LoVo (cell line): ENCODE measurements at places on chromosomes 12 and 14.

- no peak for DNase-seq
These were observed 406.9 kb upstream of the SOX5 start for GRCh38 chr12:24356240-24356804.

DNA sequence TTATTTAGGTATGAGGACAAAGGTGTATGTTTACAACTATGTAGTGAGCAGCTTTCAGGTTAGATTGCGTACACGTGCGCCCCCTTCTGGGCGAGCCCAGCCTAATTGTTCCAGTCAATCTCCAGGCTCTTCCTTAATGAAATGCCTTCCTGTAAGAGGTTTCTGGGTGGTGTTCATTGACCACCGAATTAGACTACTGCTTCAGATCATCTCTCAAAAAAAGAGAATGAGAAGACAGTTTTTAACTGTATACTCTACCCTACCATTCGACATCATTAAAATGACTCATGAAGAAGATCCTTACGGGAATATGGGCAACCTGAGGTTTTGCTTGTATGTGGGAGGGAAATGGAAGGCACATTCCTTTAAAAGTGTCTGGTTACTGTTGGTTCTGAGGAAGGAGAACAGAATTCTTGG lies 2.1 kb downstream of the LUM start:
- peak; percentile 71 for DNase-seq

DNA sequence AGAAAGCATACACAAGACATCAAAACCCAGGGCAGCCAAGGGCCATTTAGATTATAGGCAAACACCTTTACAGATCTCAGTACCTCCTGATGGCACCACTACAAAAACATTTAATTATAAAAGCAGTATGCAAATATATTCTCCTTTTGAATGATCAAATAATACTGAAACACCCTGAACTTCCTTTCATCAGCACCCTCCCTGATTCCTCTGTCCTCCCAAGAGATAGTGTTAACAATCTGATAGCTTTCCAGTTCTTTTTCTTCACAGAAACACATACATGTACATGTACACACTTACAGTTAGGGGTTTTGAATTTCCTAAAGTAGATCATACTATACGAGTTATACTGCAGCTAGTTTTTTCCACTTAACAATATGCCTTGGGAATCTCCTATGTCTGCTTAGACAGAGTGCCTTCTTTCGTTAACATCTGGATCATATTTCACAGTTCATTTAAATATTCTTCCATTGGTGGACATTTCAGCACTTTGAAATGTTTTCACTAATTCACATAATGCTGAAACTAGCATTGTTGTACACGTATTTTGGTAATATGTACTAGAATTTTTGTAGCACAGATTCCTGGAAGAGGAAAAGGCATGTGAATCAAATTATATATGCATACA lies 35.2 kb downstream of the TDG start:
- no peak for DNase-seq

GRCh38 chr12:7612851-7613250 lies 52.9 kb downstream of the APOBEC1 start:
- no peak for DNase-seq

DNA sequence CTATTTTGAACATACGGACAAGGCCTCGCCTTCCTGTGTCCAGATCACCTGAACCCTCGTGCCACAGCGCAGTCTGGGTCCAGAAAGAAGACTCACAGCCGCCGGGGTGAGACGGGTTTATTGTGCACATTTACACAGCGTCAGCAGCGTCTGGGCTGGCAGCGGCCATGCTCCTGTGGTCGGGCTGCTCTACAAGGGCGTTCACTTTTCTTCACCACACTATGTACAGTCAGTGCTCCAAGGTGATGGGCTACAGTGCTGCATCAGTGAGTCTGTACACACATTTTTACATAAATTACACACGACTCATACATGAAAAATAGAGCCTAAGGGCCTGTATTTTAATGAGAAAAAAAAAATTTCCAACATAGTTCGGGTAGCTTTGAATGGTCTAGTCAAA lies 18.0 kb downstream of the ZFYVE21 start:
- no peak for DNase-seq

DNA sequence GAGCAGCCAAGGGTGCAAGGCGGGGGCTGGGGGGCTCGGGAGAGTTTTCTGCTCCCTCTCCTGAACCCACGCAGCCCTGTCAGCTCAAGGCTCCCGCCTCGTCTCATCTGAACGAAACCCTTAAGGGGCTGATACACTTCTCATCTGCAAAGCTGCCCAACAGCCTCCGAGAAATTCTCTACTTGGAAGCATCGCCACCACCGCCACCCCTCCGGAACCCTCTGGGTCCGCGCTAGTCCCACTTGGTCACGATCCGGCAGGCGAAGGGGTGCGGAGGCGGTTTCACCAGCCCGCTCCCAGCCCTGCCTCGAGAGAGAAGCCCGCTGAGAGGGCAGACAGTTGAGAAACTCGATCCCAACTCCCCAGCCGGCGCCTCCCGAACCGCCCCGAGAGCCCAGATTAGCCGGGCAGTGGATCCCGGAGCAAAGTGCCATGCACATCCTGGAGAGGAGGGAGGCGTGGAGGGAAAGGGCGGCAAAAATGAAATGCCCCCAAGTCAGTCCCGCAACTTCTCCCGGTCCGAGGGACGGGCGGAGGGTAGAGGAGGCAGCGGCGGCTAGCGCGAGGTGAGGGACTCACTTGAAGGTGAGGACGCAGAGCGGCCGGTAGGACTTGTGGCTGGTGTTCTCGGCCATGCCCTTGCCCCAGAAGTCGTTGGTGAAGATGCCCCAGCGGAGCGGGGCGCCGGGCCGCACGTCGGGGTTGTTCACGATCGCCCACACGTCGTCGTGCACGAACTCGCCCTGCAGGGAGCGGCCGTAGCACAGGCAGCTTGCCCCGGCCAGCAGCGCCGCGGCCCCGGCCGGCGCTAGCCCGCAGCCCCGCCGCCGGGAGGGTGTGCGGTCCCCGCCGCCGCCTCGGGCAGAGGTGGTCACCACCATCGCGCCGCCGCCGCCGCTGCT lies 620 bp downstream of the TMTC1 start:
- DNase-seq, result no peak

DNA sequence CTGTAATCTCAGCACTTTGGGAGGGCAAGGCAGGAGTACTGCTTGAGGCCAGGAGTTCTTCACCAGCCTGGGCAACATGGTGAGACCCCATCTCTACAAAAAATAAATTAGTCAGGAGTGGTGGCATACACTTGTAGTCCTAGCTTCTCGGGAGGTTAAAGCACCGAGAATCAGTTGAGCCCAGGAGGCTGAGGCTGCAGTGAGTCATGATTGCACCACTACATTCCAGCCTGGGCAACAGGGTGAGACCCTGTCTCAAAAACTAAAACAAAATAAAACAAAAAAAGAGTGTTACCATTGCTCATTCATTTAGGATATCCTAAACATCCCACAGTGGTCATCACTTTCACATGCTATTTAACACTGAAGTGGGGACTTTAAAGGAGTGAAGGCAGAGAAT lies 7.8 kb downstream of the NEK9 start:
- no peak for DNase-seq

DNA sequence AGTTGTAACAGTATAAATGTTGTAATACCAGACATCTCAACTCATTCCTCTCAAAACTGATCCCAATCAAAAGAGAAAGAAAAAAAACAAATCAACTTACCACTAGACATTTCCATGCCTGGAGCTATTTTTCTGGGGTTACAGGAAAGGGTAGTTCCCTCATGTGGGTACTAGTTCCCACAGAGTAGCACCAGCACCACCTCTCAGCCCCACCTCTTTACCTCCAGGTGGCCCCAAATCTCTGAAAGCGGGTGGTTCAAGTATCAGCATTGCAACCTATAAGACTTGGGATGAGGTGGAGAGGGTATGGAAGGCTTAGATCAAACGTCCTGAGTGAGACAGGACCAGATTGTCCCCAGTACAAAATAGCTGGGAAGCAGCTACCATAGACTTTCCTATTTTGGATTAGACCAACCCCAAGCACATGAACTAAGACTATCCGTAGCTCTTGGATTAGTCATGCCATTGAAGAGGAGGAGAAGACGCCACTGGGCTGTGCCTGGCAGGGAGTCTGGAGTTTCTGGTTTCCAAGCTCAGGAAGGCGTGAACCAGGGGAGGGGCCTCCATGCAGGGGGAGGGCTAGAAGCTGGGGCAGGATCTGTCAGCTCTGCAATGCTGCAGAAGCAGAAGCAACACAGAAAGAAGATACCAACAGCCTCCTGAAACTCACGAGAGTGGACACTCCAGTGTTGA lies at the start of gene SLC39A2:
TSS of gene SLC39A2 (plus strand) at position 620 of the 693 bp plus-strand sequence. CDS start 154 bp downstream, outside the sequence.
- no peak for DNase-seq

DNA sequence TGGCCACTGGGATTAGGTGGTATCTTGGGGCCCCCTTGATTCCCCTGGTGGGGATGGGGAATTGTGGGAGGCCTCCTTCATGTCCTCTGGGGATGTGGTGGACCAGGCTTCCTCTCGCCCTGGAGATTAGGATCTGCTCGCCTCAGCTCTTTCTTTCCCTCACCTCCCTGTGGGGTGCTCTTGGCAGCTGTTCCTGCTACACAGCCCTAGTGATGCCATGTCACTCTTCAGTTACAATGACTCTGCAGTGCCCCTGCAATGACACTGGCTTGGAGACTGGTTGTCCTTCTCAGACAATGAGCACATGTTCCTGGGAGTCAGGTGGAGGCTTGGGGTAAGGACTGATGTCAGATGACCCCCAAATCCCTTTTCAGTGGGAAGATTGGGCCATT lies 83.9 kb downstream of the ADCK1 start:
- DNase-seq, result no peak

DNA sequence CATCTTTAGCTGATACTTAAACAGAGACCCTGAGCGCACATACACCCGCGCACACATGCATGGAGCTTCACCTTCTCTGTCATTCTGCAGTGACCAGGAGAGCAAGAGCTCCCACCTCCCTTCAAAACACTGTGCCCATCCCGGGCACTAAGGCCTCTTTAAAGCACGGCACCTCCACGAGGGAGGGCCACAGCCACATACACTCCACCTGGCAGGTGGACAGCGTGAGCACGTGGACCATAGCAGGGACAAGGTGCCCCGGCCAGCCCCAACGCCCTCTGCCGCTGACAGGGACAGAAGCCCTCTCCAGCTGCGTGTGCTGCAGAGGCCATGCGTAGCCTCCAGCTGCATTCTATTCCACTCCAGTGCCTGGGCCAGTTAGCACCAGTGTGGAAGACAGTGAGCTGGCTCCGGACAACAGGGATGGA lies 5.4 kb downstream of the GAPDH start:
- DNase-seq, result no peak

- no peak for DNase-seq
These were observed 35.7 kb downstream of the GNPTAB start for GRCh38 chr12:101795013-101795412.

- DNase-seq, result peak; percentile 19
These were observed 111.2 kb downstream of the CAPZA3 start for GRCh38 chr12:18849080-18849479.

DNA sequence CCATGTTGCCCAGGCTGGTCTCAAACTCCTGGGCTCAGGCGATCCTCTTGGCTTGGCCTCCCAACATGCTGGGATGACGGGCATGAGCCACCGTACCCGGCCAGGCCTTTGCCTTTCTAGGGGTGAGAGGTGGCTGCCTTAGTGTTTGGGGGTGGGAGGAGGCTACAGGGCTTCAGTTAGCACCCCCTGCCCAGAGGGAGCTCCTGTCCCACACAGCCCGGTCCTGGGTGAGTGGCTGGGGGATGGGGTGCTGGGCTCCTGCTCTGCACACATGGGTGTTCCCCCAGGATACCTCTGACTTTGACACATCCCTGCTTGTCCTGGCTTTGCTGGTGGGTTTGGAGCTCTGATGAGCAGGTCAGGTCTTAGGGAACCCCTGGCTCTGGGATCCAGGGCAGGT lies 9.9 kb downstream of the ULK1 start:
- DNase-seq, result no peak
